ENCODE measurements at places on chromosomes 6 and 20. TPM values are rescaled to one million over a fixed set of nuclear protein-coding genes. Genes with fewer than 3 reads are reported as not detected.

DNA sequence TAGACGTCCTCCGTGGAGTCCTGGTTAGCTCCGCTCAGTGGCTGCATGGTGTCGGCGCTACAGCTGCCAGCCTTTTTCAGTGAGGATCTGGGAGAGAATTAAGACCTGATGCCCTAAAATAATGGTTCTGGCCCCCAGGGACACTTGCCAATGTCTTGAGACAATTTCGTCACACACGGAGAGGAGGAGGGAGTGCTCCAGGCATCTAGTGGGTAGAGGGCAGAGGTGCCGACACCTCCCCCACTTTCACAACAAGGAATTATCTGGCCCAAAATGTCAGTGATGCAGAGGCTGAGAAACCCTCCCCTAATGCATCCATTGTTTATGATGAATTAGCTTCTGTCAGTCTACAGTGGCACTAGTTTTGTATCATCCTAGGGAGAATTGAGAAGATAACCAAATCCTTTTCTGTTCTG, 24.4 kb downstream of the TMEM181 start:
- H3K27me3 ChIP-seq, result no peaks in the 10 kb centered on the region
- H3K36me3 ChIP-seq, result peaks cover 23% of the 10 kb centered on the region
- H3K4me1 ChIP-seq, result no peaks in the 10 kb centered on the region
- no peak overlapping the region for H3K27ac ChIP-seq
- DNase-seq, result no peak

DNA sequence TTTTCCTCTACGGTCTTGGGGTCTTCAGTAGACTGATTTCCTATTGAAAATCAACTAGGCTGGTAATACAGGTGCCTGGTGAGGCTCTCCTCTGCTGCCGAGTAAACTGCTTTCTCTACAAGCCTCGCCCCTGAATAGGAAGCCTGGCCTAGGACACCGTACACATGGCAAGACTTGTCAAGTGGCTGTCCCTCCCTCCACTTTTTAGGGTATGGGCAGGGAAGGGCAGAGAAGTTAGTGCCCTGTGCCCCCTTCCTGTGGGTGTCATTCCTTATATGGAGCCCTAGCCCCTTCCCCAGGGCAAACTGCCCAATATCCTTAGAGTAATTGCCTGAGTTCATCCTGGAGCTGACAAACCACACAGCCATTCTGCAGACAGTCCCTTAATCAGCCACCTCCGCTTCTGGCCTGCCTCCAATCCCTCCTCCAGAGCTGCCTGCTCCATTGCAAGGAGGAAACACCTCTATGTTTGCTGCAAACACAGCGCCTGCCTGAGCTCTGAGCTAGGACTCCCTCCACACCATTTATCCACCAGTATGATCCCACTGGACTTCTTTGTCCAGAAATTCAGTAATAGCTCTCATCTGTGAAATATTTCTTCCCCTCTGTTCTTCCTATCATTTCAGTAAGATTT, 93.1 kb downstream of the CHD6 start:
- H3K36me3 ChIP-seq, result no peaks in the 10 kb centered on the region
- no peak overlapping the region for H3K4me3 ChIP-seq
- H3K27me3 ChIP-seq, result no peaks in the 10 kb centered on the region
- no peaks in the 10 kb centered on the region for H3K4me1 ChIP-seq
- no peak overlapping the region for H3K27ac ChIP-seq

DNA sequence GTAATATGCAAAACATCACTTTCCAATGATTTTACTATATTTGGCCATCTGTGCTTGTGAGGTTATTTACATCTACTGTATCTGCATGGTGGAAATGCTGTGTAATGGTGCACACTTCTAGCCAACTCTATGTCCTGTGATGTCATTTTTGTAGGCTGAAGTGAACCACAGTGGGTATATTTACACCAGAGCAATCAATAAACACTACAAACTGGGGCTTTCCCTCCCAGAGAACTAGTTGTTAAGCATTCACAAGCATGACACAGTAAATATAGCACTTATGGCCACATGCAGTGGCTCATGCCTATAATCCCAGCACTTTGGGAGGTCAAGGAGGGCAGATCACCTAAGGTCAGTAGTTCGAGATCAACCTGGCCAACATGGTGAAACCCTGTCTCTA, 4.9 kb downstream of the SLC22A2 start:
- H3K4me1 ChIP-seq, result no peaks in the 10 kb centered on the region
- H3K36me3 ChIP-seq, result no peaks in the 10 kb centered on the region
- no peak overlapping the region for H3K4me3 ChIP-seq

GRCh38 chr6:117930645-117931044, 23.6 kb downstream of the SLC35F1 start:
- H3K27ac ChIP-seq, result no peak overlapping the region
- no peak overlapping the region for H3K4me3 ChIP-seq
- H3K36me3 ChIP-seq, result no peaks in the 10 kb centered on the region
- H3K27me3 ChIP-seq, result peaks cover 2% of the 10 kb centered on the region

- H3K4me1 ChIP-seq, result no peaks in the 10 kb centered on the region
- no peak overlapping the region for H3K27ac ChIP-seq
- H3K36me3 ChIP-seq, result peaks cover 3% of the 10 kb centered on the region
- no peak for DNase-seq
- no peak overlapping the region for H3K4me3 ChIP-seq
- H3K27me3 ChIP-seq, result no peaks in the 10 kb centered on the region
Observed at GRCh38 chr20:25487306-25487705, 79.8 kb downstream of the GINS1 start.

DNA sequence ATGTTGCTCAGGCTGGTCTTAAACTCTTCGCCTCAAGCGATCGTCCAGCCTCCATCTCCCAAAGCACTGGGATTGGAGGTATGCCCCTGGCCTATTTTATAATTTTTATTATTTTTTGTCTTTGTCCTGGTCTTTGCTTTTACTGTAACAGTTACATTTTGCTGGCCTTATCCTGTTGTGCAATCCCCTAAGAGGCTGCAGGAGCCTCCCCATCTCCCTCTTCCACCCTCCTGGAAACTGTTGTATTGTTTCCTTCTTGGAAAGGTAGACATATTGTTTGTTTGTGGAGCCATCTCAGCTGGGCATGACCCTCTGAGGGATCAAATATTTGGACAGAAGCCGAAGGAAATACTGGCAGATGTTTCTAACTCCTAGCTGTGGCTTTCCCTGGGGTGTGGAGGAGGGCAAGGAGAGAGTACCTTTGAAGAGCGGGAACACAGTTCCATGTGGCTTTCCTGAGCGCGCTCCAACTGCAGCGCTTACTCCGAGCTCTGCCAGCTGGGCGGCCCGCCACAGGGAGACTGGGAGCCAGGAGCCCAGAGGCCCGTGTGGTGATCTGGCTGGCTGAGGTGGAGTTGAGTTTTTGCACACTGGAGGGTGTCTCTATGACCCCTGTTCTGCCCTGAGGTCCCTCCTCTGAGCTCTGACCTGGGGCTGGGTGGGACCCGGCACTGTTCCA, 4.9 kb downstream of the MAPK13 start:
- no peak overlapping the region for H3K27ac ChIP-seq
- no peak overlapping the region for H3K4me3 ChIP-seq
- H3K4me1 ChIP-seq, result peaks cover 5% of the 10 kb centered on the region
- DNase-seq, result no peak
- H3K36me3 ChIP-seq, result no peaks in the 10 kb centered on the region

- peaks cover 26% of the 10 kb centered on the region for H3K4me1 ChIP-seq
- H3K27ac ChIP-seq, result peak overlapping the region; percentile 92
- H3K4me3 ChIP-seq, result peak overlapping the region; percentile 77
- H3K36me3 ChIP-seq, result peaks cover 8% of the 10 kb centered on the region
- H3K27me3 ChIP-seq, result no peaks in the 10 kb centered on the region
Observed at GRCh38 chr20:298776-299391, 1.5 kb downstream of the ZCCHC3 start.

Gene SLC12A5
- 11.8 TPM for total RNA-seq

Gene TRERF1
- 30.6 TPM for total RNA-seq

Gene PRDM1
- 2.6 TPM for total RNA-seq

Gene GSTA3
- total RNA-seq, result not detected

Gene LY6G5C
- 0.62 TPM for total RNA-seq

Measured in Panc1 (cell line).